ENCODE measurements at places on chromosomes 7 and 10.

DNA sequence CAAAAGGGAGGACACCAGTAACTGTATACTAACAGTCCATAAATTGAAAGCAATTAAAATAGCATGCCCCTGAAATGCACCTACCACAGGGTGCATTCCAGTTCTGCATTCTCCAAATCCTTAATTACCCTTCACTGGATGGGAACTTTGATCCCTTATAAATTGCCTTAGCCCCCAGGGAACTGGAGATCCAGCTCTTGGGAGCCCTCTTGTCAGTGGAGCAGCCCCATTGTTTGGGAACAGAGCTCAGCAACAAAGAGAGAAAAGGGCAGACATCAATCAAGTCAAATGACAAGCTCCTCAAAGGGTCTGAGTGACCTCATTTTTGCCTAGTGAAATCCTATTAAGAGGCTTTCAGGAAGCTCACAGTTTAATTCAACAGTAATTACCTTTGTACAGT lies 472.6 kb downstream of the XPNPEP1 start:
- no peak for DNase-seq

DNA sequence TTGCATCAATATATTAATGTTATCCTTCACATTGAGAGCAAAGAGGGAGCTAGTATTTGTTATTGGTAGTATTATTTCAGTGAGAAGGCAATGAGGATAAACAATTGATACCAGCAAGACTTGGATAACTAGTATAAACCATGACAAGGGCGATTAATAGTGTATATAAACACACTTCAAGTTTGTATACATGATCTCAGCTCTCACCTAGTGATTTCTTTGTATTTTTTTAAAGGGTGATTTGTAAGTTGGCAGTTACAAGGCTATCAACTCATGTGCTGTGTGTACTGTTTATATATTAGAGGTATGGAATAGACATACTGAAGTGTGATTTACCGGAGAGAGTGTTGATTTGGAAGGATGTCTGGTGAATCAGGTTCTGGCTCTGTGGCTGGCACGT lies 88.0 kb downstream of the SNX10 start:
- no peak for DNase-seq

DNA sequence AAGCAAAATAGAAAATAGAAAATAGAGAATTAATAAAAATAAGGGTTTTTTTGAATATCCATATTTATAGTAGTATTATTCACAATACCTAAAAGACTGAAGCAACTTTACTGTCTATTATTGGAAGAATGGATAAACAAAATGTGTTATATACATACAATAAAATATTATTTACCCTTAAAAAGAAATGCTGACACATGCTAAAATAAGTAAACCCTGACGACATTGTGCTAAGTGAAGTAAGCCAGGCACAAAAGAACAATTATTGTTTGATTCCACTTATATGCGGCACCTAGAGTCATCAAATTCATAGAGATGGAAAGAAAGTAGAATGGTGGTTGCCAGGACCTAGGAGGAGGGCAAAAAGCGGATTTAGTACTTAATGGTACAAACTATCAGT lies 39.0 kb downstream of the LRRC17 start:
- DNase-seq, result no peak

DNA sequence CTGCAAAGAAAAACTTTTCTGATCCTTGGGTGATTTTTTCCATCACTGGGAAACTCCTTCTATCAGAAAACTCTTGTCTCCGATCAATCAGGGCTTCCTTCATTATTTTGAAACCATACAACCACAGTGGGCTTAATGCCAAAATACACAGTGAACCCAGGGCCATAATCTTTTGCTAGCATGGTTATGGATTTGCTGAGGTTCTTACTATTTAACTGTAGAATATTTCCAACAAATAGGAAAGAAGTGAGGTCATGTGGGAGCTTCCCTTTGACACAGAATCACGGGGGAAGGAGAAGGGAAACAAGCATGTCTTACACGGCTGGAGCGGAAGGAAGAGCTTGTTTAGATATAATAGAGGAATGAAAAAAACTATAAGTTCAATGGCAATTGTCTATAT lies 1241.7 kb downstream of the REEP3 start:
- DNase-seq, result no peak

- DNase-seq, result no peak
These were observed 21.0 kb upstream of the FRAT2 start for GRCh38 chr10:97355571-97355975.

DNA sequence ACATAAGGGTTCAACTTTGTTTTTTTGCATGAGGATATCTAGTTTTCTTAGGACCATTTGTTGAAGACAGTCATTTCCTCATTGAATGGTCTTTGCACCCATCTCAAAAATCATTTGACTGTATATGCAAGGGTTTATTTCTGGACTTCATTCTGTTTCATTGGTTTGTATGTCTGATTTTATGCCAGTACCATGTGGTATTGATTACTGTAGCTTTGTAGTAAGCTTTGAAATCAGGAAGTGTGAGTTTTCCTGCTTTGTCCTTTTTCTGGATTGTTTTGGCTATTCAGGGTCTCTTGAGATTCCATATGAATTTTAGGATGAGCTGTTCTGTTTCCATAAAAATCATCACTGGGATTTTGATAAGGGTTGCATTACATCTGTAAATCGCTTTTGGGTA lies 63.9 kb downstream of the SND1 start:
- DNase-seq, result no peak

GRCh38 chr10:130024779-130025325 lies 60.8 kb upstream of the EBF3 start:
- no peak for DNase-seq

DNA sequence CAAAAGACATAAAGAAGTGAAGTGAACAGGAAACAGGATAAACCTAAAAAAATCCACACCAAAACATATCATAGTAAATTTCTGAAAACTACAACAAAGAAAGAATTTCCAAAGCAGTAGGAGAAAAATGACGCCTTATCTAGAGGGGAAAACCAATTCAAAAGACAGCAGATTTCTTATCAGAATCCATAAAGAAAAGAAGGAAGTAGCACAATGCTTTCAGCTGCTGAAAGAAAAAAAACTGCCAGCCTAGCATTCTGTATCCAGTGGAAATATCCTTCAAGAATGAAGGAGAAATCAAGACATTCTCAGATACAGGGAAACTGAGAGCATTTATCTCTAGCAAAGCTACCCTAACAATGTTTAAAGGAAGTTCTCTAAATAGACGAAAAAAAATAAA lies 37.8 kb downstream of the PDLIM1 start:
- DNase-seq, result no peak

DNA sequence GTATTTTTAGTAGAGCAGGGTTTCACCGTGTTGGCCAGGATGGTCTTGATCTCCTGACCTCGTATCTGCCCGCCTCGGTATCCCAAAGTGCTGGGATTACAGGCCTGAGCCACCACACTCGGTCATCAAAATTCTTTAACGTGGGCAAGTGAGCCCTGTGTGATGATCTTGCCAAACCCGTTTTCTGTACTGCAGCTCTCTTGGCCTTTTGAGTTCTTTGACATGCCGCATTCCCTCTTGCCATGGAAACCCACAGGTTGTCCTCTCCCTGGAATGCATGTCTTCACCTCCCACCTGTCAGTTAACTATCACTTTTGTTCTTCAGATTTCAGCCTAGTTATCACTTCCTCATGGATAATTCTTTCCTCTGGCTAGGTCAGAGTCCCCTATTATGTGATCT lies 5.0 kb downstream of the NUP205 start:
- no peak for DNase-seq

DNA sequence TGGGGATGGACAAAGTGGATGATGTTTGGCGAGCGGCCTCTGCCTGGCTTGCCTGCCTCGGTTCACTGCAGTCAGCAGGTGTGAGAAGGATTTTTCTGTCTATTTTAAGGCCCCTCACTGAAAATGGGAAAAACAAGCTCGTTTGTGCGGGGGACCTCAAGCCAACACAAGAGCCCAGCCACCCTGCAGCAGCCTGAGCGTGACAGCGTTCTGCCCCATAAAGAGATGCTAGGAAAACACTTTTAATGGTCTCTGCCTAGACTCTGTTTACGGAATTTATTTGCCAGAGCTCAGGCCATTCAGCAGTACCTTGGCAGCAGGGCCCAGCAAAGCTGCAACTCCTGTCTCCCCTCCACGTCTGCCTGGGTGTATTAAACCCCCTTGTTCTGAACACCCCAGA lies 131.7 kb downstream of the GRK5 start:
- DNase-seq, result no peak

GRCh38 chr10:120597902-120598301 lies 140.9 kb downstream of the PLPP4 start:
- DNase-seq, result no peak

GRCh38 chr10:93181271-93182048 lies 107.8 kb downstream of the CYP26A1 start:
- no peak for DNase-seq

DNA sequence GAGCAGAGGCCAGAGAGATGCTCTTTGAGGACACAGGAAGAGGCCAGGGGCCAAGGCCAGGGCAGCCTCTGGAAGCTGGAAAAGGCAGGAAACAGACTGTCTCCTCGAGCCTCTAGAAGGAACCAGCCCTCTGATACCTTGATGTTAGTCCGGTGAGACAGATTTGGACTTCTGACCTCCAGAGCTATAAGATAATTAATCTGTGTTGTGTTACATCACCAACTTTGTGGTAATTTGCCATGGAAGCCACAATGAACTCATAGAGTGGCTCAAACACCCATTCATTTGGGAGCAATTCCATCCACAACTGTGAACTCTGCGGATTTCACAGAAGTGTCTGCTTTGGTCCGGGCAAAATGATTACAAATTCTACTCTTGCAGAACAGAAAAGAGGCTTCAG lies 48.7 kb downstream of the OAT start:
- DNase-seq, result no peak

GRCh38 chr7:42964849-42965805 lies 33.0 kb downstream of the MRPL32 start:
- DNase-seq, result no peak

- no peak for DNase-seq
These were observed 97.8 kb downstream of the AUTS2 start for GRCh38 chr7:69696054-69696591.

DNA sequence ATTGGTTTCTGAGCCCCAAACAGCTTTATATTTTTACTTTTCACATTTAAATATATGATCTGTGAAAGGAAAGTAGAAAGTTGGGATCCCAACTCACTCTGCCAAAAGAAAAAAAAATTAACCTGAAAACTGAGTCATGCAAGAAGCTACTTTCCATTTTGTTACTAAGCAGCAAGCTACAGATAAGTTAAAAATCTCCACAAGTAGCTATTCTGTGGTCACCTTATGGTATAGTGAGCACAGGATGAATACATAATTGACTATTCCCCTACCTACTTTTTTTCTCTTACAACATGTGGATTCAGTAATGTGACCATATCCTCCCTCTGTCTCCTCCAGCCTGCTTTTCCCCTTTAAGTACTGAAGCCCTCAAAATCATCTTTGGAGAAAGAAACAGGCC lies 30.3 kb upstream of the CREB3L2 start:
- DNase-seq, result no peak

DNA sequence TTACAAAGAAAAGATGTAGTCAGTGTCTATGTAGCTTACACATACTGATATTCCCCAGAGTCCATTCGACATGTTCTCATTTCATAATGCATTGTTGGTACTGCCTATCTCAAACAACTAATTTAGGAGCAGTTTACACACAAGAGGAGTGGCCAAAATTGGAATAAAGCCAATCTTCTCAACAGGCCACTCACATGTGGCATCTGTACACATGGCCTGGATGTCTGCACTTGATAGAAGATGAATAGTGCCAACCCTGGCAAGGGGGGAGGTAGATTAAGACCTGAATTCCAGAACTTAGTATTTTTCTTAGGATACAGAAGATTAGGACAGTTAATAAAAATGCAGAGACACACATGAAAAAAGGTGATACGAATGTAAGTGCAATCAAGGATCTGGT lies 125.3 kb upstream of the STARD3NL start:
- DNase-seq, result no peak

GRCh38 chr7:66641526-66641871 lies 12.8 kb downstream of the KCTD7 start:
- DNase-seq, result no peak

GRCh38 chr7:47236480-47237129 lies 345.3 kb downstream of the TNS3 start:
- DNase-seq, result no peak

GRCh38 chr10:12717981-12718707 lies 283.4 kb downstream of the CCDC3 start:
- DNase-seq, result no peak

- no peak for DNase-seq
These were observed 58.5 kb downstream of the CADPS2 start for GRCh38 chr7:122827763-122828162.

DNA sequence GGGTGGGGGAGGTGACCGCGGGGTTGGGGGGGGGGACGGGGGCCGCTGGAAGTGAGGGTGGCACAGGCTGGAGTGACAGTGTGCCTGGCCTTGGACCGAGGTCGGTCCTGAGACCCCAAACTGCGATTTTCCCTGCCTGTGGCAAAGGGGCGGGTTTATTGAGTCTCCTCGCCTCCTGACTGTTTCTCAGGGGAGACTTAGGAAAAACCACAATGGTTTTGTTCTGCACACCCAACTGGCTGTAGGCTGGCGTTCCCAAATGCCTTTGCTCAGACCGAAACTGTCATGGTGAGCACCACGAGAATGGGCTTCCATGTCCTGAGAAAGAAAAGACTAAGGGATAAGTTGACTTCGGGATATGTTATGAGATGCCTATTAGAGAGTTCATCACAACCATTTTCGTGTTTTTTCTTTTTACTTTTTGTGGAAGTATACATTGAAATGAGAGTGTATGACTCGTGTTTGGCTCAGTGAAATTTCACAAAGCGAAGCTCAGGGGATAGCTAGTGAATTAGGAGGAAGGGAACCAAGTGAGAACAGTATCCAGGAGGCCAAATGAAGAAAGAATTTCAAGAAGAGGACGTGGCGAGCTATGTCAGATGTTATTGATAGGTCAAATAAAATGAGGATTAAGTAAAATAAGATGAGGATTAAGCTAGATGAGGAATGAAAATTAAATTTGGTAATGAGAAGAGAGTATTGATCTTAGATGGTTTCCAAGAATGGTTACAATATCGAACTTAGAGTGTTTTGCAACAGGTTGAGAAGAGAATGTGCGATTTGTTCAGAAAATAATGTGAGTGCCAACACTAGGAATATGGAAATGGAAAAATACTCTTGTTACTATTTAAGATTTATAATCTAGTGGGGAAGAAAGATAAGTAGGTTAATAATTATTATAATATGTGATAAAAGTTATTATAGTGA lies 918 bp downstream of the NET1 start:
- no peak for DNase-seq

- DNase-seq, result no peak
These were observed 51.0 kb downstream of the TLL2 start for GRCh38 chr10:96462606-96463151.

All from T-helper 1 cell (primary cell).